Bronchial epithelial cell (primary cell): ENCODE measurements at places on chromosomes 16 and 17.
A peak's percentile ranks its signal among the peaks of the same experiment; 100 is the strongest.

DNA sequence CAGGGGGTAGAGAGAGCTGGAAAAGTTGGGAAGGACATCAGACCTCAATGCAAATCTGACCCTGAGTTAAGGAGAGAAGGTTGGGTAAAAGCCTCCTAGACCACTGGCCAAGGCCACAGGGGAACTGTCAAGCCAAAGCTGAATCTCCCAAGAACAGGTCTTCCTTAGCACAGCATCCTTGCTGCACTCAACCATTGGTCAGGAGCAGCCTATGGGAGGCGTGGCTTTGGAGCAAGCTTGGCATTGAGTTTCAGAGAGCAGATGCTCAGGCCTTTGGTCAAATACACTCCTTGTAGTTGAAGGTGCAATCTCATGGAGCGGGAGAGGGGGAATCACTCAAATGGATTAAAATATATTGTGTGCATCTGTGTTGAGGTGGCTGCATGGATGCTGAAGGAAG lies 21.8 kb downstream of the SOX9 start:
- DNase-seq, result no peak

GRCh38 chr16:87661561-87661960 lies 59.3 kb downstream of the JPH3 start:
- peak; percentile 15 for DNase-seq

DNA sequence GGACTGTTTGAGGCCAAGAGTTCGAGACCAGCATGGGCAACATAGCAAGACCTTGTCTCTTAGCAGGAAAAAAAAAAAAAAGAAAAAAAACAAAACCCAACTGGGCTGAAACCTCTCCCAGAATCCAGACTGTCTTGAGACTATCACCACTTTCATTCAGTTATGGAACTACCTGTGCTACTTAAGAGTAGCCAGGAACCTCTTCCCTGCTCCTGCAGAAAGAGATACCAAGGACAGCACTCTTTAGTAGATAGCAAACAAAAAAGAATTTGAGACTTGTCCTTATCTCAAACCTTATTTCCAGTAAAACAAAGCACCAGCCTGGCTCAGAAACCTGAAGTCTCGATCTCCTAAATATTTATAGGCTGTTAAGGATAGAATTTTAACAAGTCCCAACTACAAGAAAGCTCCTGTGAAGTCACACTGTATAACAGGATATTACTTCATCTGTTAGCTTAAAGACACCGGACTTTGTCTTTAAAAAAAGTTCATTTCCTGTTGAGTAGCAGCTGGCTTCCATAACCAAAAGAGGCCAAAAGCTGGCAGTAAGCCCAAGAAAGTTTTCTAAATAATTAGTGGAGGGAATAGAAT lies 5.1 kb downstream of the CDR2 start:
- peak; percentile 69 for DNase-seq

GRCh38 chr16:27417047-27417671 lies 15.2 kb downstream of the IL21R start:
- DNase-seq, result no peak

GRCh38 chr17:27793168-27793905 lies 7.0 kb downstream of the NOS2 start:
- no peak for DNase-seq

GRCh38 chr17:64022611-64023063 lies 2.2 kb upstream of the ICAM2 start:
- no peak for DNase-seq

GRCh38 chr17:48530887-48531272 lies at the start of gene HOXB1:
Gene HOXB1 (minus strand): TSS chr17:48531011. CDS start chr17:48530904, 107 bp downstream.
- DNase-seq, result no peak

GRCh38 chr17:71338396-71338795 lies 782.4 kb upstream of the SOX9 start:
- DNase-seq, result peak; percentile 48

DNA sequence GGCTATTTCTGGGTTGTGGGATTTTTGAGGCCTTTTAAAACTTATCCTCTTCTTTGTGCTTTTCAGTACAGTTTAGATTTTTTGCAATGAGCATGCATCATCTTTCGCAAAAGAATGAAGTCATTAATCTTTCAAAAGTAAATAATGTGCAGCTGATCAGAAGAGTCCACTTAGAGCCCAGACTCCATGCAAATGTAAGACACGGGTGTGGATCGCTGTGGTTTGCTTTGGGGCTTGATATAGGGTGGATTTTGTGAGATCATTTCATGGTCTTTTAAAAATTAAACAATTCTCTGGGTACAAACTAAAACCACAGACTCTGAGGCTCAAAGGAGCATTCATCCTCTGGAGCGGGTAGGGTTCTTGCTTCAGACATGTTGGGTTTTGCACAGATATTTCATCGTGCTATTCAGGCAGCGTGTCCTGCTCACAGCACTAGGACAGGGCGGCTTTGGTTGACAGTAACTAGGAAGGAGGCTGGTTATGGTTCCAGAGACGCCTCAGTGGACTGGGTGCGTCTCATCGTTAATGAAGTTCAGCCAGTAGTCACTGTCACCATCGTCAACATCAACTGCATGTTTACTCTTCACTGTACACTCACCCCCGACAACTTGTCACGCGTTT lies 129.4 kb upstream of the PLCG2 start:
- DNase-seq, result no peak

- peak; percentile 81 for DNase-seq
These were observed 10.8 kb downstream of the SSH2 start for GRCh38 chr17:29918922-29919856.

- DNase-seq, result no peak
These were observed 984 bp downstream of the CENPV start for GRCh38 chr17:16352303-16352666.

GRCh38 chr16:26740771-26741170 lies 326.0 kb upstream of the C16orf82 start:
- DNase-seq, result no peak

GRCh38 chr17:37818689-37819088 lies 73.8 kb upstream of the HNF1B start:
- peak; percentile 94 for DNase-seq

- DNase-seq, result no peak
These were observed 138.4 kb upstream of the CIBAR2 start for GRCh38 chr16:85250609-85251223.

DNA sequence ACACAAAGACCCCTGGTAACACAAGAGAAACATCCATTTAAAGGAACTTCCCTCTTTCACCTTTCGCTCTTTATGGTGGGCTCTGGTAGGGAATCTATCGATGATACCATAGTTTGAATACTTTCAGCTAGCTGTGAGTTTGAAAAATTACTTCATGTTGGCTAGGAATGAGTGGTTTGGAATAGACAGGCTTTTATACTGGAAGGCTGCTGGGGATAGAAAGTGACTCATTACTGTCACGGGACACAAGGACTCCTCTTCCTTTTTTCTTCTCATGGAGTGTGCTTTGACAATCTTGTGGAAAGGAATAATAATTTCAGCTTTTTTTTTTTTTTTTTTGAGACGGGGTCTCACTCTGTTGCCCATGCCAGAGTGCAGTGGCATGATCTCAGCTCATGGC lies 76.9 kb downstream of the CYB561 start:
- DNase-seq, result no peak

DNA sequence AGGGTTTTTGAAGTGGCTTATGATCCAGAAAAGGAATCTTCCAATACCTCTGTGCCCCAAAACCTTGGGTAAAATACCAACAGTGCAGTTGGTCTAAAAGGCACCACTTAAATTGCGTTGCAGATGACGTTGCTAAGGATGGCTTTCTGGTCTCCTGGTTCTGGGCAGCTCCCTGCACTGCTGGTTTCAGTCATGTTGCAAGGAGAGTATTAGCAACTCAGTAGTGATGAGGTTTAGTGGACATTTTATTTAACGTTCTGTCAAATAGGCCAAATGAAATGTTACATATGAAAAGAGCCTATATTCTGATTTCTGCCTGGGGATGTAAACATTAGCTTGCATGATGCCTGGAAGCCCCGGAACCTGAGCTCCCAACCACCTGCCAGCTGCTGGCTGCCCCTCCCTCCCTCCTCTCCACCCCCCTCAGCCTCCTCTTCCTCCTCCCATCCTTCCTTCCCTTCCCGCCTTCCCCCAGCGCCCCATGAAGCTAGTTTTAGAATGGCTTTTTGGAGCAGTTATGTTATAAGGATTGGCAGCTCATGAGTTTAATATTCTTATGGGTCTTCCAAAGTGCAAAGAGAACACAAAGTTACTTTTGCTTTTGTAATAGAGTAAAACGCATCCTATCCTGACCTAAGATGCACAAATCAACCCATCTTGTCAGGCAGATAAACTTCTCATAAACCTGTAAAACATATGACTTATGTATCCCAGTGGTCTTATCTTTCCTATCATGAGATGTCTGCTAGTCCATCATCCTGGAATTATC lies 20.7 kb downstream of the CD7 start:
- no peak for DNase-seq

GRCh38 chr16:89569506-89570341 lies 5.8 kb upstream of the CPNE7 start:
- DNase-seq, result no peak

GRCh38 chr17:45731459-45731858 lies 52.7 kb upstream of the CRHR1 start:
- DNase-seq, result no peak

DNA sequence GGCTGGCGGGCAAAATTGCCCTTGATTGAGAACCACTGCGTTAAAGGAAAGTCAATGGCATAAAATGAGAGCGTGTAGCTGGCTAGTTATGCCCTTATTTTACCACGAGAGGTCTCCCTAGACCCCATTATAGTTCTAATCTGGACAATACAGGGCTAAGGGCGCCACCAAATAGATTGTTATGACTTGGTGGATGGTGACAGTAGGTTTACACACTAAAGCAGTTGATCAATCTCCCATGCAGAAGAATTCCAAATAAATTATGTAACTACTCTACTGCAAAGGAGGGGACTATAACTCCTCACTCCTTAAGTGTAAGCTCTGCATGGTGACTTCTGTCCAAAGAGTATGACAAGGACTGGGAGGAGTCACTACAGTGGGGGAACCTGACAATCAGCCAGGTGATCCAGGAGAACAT lies 20.4 kb upstream of the YPEL2 start:
- peak; percentile 46 for DNase-seq

- DNase-seq, result no peak
These were observed 105.0 kb downstream of the TANGO6 start for GRCh38 chr16:68948230-68948910.

DNA sequence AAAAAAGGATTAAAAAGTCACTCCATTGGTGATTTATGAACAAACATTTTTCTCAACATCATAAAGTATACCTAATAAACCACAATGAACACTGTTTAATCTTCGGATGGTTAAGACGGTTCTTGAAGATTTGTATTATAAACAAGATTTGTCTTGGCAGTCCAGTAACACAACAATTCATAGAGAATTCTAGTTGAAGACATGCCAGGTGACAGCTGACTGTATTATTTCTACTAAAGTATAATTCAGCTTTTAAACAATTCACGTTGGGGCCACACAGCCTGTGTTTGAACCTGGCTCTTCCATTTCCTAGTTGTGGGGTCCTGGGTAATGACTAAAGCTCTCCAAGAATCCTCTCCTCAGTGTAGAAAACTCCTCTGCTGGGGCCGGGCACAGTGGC lies 22.0 kb downstream of the STX8 start:
- DNase-seq, result no peak

GRCh38 chr17:57747221-57748017 lies 2.3 kb upstream of the CCDC182 start:
- DNase-seq, result peak; percentile 59
